Pulmonary artery endothelial cell (primary cell): ENCODE measurements at places on chromosomes 2 and 18.

DNA sequence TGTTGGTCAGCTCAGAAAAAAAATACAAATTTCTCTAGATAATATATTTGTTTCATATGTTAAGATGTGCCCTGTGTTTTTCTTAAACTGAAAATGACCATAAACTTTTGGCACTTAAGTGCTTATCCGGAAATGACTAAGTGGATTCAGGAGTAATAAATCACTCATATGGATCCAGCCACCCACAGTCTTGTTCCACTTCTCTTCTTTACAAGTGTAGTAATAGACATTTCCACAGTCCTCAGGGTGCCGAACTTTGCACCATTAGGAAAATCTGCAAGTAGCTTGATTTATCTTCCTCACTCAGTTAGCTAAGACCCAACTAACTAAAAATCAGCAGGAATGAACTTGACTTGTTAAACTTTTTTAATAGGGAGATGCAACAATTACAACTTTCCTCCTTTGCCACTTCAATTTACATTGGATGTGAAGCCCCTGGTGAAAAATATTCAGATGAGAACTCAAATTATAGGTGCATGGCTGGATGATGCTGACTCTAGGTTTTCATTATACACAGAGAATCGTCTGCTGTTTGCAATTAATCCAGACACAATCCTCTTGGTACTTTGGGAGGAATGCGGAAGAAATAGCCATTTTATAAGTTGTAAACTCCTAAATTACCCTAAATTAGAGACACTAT, 322.5 kb downstream of the ARHGAP15 start:
- DNase-seq: peak; percentile 26

DNA sequence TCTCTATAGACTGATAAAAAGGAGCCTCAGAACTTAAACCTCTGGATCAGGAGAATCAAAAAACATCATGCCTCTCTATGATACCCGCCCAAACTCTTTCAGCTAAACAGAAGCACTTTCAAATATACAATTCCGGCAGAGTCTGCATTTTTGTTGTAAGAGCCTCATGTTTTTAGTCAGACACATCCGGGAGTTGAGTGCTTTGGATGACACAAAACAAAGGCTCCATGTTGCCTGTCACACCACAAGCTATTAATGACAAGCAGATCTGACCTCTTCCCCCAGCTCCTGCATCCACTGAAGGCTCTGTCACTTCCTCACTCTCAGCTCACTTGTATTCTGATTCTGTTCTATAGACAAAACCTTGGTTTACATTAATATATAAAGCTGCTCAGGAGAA, 33.2 kb downstream of the SLC38A11 start:
- DNase-seq: no peak

DNA sequence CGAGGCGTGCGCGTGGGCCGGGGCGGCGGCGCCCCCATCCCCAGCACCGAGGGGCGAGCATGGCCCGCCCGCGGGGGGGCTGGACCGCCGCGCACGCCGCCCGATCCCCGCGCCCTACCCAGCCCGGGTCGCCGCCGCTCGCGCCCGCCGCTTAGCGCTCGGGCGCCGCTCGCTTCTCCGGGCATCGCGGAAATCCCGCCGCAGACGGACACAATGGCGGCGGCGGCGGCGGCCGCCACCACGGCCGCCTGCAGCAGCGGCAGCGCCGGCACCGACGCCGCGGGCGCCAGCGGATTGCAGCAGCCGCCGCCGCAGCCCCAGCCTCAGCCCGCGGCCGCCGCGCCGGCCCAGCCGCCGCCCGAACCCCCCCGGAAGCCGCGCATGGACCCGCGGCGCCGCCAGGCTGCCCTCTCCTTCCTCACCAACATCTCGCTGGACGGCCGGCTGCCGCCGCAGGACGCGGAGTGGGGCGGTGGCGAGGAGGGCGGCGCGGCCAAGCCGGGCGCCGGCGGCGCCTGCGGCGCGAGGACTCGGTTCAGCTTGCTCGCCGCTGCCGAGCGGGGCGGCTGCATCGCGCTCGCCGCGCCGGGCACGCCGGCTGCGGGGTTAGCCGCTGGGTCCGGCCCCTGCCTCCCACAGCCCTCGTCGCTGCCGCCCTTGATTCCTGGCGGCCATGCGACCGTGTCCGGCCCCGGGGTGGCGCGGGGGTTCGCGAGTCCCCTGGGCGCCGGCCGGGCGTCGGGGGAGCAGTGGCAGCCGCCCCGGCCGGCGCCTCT, 453 bp downstream of the CABLES1 start:
- DNase-seq: no peak

DNA sequence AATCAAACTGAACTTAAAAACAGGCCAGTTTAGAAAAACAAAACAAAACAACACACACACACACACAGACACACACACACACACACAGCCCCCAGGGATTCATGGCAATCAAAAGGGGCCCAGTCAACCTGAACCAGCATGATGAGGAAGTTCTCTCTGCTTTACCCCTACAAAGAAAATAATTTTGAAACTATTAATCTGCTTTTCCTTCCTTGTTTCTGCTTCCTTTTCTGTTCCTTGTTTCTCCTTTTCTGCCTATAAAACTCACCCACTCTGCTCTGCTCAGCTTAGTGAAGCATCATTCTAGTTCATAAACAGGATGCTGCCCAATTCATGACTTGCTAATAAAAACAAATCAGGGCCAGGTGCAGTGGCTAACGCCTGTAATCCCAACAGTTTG, 203.1 kb downstream of the RAB3GAP1 start:
- no peak for DNase-seq

GRCh38 chr2:193668557-193669323, 1474.0 kb upstream of the TMEFF2 start:
- no peak for DNase-seq

GRCh38 chr2:178320011-178320585, 125.8 kb downstream of the OSBPL6 start:
- no peak for DNase-seq

GRCh38 chr2:67572721-67573435, 175.7 kb downstream of the ETAA1 start:
- no peak for DNase-seq

DNA sequence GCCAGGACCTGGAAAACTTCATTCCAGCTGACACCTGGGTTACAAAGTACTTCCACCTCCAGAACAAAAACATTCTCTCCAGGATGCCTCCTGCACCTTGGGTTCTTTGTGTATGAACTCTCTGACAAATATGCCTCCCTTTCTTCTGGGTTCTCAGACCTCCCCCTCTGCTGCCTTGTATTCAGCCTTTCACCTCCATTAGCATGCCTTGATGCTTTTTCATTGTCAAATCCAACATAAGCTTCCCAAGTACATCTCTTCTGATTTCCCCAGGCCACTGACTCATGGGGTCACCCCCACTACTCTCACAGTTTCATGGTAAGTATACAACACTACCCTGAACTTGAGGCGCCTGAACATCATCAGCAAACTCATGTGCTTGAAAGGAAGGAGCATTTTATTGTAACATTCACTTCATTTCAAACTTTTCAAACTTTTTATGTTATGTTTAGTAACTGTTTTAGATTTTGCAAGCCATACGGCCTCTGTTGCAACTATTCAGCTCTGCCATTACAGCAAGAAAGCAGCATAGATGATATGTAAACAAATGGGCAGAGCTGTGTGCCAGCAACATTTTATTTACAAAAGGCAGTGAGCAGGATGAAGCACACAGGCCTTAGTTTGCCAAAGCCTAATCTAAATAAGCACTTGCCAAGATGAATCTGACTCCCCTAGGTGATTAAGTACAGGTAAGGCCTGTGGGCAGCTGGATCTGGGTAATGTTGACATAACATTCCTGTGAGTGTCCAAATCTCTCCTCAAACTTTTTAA, 32.5 kb upstream of the MRPS9 start:
- DNase-seq: no peak

DNA sequence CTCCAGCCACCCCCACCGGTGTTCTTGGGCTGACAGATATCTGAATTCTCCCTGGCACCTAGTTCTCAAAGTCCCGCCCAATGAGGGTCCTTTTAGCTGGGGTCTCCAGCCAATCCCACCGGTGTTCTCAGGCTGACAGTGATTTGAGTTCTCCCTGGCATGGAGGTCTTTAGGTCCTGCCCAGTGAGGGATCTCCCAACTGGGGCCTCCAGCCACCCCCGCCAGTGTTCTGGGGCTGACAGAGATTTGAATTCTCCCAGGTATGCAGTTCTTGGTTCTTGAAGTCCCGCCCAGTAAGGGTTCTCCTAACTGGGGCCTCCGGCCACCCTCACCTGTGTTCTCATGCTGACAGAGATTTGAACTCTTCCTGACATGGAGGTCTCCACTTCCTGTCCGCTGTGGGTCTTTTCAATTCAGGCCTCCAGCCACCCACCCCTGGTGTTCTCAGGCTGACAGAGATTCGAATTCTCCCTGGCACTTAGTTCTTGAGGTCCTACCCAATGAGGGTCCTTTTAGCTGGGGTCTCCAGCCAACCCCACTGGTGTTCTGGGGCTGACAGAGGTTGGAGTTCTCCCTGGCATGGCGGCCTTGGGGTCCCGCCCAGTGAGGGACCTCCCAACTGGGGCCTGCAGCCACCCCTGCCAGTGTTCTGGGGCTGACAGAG, 154.6 kb downstream of the ANKRD36 start:
- no peak for DNase-seq

- DNase-seq: no peak
Measured at GRCh38 chr2:234978466-234979203, 26.8 kb downstream of the SH3BP4 start.

DNA sequence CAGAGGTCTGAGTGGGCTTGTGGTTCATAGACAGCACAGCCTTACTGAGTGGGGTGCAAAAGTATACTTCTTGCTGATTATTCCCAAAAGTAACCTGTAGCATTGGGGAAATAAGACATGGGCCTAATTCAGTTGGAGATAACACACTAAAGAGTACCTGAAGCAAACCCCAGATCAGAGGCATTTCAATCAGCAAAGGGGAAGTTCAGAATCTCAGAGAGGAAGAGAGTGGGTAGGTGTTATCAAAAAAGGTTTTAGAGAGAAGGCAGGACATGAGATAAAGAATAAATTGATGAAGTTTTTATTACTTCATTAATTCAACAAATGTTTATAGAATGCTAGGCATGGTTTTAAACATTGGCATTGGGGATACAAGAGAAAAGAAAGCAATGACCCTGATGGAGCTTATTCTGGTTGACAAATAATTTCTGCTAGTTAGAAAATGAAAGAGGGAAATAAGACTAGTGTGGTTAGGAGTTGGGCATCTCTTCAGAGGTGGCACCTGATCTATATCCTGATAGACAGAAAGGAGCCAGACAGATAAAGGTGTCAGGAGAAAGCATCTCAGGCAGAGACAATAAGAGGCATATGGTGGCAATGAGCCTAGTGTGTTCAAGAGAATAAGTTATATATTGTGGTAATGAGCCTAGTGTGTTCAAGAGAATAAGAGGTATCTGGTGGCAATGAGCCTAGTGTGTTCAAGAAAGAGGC, 153.8 kb upstream of the SETBP1 start:
- no peak for DNase-seq

DNA sequence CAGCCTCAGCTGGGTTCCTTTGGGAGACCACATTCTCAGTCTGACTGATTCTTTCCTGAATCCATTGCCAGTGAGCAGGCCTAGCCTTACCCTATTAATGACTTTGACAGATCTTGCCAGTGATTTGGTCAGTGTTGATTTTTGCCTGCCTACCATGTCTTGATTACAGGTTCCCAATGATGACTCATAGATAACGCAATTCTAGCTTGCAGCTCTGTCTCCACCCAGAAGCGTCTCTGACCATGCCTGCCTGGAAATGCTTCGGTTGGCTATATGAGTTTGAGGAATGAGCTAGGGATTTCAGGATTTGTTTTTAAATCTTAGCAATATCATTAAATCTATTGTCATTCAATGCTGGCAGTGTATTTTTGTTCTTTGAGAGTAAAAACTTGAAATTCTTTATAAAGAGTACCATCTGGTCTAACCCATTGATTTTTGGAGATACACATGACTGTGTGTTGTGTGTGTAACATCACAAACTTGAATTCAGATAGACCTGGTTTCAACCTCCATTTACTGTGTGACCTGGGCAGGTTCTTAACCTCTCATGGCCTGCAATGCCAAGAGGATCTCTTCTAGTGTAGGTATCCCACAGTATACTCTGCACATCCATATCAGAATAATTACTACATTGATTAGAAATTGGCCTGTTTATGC, 57.0 kb downstream of the CCDC150 start:
- DNase-seq: no peak

DNA sequence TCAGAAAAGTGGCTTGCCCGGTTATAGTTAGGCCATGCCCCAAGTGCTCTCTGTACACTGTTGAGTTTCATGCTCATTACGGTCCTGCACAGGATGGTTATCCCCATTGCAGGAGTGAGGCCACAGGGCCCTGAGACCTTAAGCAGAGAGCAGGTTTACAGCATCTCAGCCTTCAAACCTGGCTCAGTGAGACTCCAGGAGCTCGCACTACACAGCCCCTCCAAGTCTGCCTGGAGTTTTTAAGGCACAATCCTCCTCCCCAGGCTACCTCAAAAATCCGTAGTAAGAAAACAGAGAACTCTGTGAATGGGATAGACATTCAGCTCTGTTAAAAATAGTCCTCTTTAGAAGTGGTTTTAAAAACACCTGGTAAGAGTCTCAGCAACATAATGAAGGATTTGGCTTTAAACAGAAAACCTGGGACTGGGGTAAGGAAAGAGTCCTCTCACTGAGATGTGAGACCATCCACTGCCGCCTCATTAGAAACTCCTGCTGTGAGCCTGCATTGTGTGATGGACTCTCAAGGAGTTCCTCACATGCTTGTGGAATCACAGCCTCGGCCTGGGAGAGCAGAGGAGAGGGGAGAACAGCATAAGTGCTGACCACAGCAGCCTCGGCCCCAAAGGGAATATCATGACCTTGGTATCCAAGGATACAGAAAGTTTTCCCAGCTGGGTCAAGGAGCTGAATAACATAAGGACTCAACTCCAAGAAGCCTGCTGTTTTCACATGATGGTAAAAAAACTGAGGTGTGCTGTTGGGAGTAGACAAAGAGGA, 214.8 kb downstream of the ATAD2B start:
- no peak for DNase-seq

GRCh38 chr2:3238951-3239841, 138.4 kb downstream of the EIPR1 start:
- DNase-seq: no peak

DNA sequence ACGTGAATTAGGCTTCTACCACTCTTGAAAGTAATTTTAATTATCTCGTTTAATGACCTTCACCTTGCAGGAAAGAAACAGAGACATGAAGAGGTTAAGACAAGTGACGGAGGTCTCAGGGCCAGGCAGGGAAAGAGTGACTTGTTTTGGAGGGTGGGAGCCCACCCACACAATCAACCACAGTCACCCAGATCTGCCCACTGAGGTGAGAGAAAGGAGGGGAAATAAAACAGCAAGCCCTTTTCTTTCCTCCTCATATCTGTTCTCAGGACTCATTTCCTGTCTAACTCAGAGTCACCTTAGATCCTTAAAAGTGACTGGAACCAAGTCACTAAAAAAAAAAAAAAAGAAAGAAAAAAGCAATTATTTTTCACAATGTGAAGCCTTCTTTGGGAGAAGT, 26.8 kb downstream of the ATP8B1 start:
- DNase-seq: no peak

DNA sequence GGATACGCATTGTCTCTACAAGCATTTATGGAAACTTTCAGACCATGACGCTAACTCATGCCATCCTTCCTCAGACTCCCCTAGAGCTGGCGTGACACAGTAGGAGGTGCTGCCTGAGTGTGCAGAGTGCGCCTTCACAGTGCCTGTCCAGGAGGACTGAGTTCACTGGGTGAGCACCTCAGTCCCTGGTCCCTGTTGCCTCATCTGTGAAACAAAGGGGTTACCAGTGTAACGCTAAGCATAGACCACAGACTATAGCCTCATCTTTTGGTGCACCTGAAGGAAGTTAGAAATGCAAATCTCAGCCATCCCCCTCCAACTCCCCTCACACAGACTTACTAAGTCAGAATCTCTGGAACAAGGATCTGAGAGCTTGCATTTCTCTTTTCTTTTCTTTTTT, 142.8 kb downstream of the TMEM17 start:
- DNase-seq: no peak

GRCh38 chr2:222774941-222775340, 85.9 kb upstream of the ACSL3 start:
- DNase-seq: no peak
